ENCODE measurements at places on chromosomes 6 and 20.
A peak's percentile ranks its signal among the peaks of the same experiment; 100 is the strongest.

DNA sequence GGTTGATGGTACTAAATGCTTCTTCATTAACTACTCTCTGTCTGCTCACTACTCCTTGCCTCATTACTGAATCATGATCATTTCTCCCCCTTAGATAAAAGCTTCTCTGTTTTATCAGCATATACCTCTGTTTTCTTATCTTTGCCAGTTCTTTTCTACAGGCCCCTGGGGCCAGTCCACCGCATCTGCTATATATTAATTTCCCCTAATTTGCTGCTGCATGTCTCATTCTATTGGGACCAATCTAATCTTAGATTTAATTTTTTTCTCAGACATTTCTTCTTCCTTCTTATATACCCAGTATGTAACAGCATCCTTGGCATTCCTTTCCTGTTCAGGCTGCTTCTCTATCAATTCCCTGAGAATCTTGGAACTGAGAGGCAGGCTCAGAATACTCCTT lies 51.2 kb downstream of the GRIK2 start:
- no peak for DNase-seq

DNA sequence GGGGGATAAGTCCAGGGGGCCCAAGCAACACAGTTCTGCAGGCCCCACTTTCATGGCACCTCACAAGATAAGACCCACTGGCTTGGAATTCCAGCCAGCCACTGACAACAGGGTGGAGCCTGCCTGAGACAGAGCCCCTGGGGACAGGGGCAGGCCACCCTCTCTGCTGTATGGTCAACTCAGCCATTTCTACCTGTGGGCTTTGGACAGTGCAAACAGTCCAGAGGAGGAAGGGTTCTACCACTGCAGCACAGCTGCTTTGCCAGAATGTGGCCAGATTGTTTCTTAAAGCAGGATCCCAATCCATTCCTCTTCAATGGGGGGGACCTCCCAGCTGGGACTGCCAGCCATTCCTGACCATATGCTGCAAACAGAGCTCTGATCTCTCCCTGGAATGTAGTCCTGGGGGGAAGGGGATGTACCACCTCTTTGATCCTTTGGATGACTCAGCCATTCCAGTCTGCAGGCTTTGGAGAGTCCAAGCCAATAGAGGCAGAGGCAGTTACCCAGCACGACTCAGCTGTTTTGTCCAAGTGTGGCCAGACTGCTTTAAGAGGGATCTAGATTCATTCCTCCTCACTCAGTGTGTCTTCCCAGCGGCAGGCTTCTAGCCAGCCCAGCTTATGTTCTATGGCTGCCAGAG lies 842.2 kb downstream of the EPHA7 start:
- peak; percentile 36 for DNase-seq

DNA sequence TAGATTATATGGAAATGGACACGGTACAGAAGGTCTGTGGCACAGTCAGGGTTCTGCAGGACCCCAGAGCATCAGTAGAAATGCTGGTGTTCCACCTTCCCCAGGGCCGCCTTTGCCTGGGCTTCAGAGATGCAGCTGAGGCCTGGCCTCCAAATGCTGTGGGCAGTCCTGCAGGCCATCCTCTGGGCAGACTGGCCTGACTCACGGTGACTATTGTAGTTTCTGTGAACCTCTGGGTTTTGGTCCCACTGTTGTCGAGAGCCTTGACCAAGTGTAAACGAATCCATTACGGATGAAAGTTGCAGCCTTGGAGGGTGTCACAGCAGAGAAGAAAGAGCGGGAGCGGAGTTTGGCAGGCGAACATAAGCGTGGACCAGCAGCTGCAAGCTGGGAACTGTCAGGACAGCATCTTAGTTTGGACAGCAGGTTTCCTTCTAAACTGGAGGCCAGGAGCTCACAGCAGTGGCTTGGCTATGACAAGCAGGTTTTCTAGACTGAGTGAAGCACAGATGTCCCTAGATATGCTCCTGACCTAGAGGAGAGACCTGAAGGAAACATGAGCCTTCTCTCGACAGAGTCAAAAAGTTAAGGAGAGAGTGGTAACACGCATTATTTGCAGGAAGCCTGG lies 46.2 kb upstream of the BCLAF1 start:
- no peak for DNase-seq

GRCh38 chr6:158110986-158111385 lies 57.1 kb downstream of the SERAC1 start:
- DNase-seq = no peak

- no peak for DNase-seq
Measured at GRCh38 chr6:13318821-13319220, 9.5 kb downstream of the TBC1D7 start.

DNA sequence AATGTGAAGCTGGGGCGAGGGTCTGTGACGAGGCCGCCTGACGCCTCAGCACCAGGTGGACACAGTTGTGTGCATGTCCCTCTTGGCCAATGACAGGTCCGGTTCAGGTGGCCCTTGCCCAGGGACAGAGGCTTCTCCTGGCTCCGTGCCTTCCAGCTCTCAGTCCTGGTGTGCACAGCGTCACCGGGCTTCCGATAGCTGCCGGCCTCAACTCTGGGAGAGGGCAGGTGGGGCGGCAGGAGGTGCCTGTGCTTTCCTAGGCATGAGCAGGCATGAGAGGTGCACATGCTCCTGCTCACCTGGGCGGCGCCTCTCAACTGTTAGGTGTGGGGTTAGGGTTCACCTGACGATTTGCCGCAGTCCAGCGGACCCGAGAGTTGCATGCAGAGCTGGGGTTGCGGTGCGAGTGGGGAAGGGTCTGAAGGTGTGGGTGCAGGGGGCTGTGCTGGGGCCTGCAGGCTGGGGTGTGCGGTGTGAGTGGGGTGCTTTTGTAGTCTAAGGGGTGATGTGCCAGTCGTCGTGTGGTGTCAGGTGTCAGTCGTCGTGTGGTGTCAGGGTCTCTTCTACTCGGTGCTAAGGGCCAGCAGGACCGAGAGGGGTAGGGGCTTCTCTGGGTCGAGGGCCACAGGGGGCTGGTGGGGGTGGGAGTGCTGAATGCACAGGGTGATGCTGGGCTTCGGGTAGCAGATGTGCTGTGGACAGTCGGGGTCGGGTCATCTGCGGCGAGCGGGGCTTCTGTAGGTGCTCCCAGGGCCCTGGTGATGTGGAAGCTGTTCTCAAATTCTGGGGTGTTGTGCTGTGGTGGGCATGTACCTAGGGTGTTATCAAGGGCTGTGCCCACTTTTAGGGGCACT lies 3.8 kb upstream of the SOX18 start:
- DNase-seq = no peak

DNA sequence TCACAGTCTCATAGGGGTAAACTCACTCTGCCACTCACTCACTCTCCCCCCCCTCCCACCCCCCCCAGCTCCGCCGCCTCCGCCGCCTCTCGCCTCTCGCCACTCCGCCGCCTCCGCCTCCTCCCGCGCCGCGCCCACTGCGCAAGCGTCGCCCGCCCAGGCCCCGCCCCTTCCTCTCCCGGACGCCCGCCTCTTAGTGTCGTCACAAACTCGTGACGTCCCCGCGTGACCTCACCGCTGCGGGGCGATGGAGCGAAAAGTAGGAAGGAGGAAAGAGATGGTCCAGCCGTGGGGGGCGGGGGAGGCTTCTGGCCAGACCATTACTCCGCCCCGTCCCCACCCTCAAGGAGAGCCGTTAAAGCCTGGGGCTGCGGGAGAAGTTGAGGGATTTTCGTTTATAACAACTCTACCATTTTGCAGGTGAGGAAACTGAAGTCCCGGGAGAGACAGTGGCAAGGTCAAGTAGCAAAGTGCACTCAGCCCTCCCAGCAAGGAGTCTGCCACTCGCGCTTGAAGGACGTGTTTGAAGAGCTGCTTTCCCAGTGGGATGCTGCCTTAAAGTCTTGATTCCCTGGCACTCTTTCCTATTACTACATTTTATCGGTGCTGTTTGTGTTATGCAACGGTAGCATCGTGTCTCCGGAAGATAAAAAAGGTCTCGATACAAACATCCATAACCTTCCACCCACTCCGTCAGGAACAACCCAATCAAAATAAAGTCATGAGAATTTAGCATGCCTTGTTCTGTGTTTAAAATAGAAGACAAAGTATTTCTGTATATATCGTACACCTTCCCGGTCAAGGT lies at the start of gene ILRUN:
Gene ILRUN (minus strand): TSS at position 29 of the 805 bp plus-strand sequence. CDS start 164 bp downstream, outside the sequence.
- peak; percentile 94 for DNase-seq

DNA sequence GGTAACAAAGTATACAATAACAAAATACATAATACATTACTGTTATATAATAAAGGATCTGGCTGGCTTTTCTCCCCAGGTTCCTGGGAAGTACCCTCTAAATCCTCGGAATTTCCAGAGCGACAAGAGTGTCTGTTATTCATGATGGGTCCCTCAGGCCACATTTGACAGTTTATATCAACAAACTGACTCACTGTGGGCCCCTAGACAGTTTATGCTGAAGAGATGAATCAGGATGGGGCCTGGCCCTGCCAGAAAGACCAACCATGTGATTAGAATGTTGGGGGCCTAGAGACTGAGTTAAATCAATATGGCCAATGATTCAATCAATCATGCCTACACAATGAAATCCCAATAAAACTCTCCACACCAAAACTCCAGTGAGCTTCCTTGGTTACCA lies 13.5 kb downstream of the USP45 start:
- DNase-seq = peak; percentile 38

DNA sequence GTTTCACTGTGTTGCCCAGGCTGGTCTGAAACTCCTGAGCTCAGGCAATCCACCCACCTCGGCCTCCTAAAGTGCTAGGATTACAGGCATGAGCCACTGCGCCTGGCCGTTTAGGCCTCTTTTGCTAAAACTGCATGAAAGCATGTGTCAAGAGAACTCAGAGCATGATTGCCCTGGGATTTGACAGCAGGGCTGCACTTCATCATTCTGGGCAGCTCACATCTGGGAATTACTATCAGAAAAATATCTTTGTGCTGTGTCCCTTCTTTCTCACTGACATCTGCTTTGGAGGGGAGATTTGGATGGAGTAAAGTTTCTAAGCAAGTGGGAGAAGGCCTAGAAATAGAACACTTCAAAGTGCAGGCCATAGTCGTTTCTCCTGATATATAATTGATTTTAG lies 59.6 kb upstream of the EIF2S2 start:
- DNase-seq = no peak

GRCh38 chr20:57707849-57708693 lies 1.7 kb downstream of the PMEPA1 start:
- peak; percentile 21 for DNase-seq

DNA sequence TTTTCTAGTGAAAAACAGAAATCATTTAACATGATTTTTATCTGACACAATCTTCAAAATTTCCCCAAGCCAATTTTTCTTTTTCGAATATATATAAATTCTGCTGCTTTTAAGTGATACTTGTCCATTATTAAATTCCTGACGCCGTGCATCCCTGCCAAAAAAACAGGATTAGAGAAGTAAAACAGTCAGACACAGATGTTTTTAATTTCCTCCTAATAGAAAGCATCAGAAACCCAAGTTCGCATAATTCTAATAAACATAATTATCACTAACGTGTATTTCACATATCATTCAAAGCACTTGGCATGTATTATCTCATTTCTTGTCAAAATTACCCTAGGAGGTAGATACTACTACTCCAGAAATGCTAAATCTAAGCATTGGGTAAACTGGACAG lies 179.5 kb downstream of the ZFP64 start:
- DNase-seq = no peak

GRCh38 chr6:33558801-33559200 lies 21.3 kb downstream of the BAK1 start:
- no peak for DNase-seq

GRCh38 chr6:44096612-44097011 lies 30.6 kb downstream of the MRPL14 start:
- peak; percentile 69 for DNase-seq

- no peak for DNase-seq
Measured at GRCh38 chr6:55199239-55199638, 24.9 kb downstream of the HCRTR2 start.

DNA sequence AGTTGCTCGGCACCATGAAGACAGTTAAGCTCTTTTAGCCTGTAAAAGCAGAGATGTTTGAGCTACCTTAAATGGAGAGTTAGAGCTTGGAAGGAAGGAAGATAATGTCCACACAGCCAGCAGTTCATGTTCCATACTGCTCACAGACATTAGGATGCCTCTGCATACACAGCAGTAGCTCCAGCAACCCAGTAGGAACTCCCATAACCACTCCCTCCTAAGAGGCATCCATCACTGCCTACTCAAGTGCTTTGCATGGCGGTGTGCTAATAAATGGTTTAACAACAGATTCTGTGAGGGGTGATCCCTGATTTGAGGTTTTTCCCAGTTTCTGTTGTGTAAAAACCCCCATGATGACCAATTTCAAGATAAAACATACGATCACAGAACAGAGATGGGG lies 286.4 kb downstream of the HACE1 start:
- no peak for DNase-seq

GRCh38 chr6:89310929-89311328 lies 4.2 kb downstream of the GABRR2 start:
- DNase-seq = peak; percentile 66

- peak; percentile 84 for DNase-seq
Measured at GRCh38 chr6:110951986-110952794, 6.3 kb upstream of the GTF3C6 start.

- DNase-seq = no peak
Measured at GRCh38 chr6:100809346-100809745, 71.8 kb downstream of the ASCC3 start.

DNA sequence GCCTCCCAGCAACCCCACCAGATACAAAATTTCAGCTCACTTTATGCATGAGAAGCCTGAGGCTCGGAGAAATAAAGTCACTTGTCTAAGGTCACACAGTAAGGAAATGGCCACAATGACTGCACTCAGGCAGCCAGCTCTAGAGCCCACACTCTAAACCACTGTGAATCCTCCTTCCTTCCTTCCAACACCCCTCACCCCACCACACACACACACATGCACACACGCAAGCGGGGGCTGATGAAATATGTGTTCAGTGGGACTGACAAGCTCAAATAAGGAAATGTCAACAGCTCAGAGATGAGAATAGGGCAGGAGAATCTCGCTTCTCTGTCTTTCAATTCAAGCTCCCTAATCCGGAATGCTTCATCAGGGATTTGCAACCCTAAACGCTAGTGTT lies 6.0 kb upstream of the BPIFA1 start:
- no peak for DNase-seq

DNA sequence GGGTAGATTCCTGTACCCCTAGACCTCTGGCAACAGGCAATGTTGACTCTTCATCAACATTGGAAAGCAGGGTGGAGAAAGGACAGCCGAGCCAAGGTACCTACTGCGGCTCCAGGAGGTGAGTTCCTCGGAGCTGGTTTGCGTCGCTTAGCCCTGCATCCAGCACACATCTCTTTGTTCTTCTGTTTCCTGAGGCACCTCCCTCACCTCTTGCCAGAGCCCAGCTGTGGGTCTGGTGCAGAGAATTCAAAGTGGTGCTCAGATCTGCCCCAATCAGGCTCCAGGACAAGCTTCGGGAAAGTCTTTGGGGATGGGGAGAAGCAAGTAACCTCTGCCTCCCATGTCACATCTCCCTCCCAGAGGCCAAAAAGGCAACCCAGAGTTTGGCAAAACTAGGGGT lies 2.2 kb downstream of the KCNG1 start:
- no peak for DNase-seq

GRCh38 chr6:87939776-87940175 lies 107.9 kb upstream of the SPACA1 start:
- DNase-seq = no peak

GRCh38 chr6:119285908-119286625 lies 63.5 kb downstream of the MAN1A1 start:
- no peak for DNase-seq

Data from iris pigment epithelial cell (primary cell).